ENCODE measurements at places on chromosomes 16 and 17.

DNA sequence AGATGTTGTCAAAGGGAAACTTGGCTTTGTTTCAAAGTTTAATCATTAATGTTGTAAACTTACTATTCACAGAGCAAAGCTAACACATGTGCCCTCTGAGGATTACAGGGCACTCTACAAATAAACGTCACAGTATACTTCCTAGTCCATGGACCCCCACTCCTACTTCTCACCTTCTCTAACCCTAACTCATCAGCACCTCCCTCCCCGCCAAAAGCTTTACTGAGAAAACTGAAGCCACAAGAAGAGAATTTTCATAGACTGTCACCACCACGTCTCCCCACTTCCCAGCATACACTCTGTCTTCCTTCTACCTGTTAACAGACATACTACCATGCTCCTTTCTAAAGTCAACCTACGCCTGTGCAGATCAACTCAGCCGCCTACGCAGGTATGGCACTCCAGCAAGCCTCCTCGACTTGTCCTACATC is 29.0 kb downstream of the HELZ start:
- no peak for DNase-seq

- DNase-seq = no peak
Observed at GRCh38 chr16:35664091-35664693, 2204.8 kb downstream of the TP53TG3F start.

DNA sequence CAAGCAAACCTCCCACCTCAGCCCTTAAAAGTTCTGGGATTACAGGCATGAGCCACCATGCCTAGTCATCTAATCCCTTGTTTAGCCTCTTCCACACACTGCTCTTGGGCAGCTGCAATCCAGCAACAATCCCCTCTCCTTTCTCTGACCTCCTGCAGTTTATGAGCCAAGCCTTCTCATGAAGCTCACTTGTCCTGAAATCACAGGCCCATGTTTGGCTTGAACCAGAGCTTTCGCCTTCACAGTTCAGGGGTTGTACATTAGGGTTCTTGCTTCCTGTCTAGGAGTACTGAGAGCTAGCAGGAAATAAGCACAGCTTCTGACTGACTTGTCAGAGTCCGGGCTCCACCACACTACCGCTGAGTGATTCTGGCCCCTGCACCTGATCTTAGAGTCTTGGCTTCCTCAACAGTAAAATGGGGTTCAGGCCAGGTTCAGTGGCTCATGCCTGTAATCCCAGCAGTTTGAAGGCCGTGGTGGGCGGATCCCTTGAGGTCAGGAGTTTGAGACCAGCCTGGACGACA is 16.3 kb downstream of the ERAL1 start:
- no peak for DNase-seq

GRCh38 chr16:12775656-12776236 is 27.9 kb downstream of the CPPED1 start:
- no peak for DNase-seq

- peak; percentile 48 for DNase-seq
Observed at GRCh38 chr17:45132572-45133463, 503 bp upstream of the PLCD3 start.
